Stimulated activated CD8-positive, alpha-beta memory T cell treated with anti-CD3 and anti-CD28 coated beads, Interleukin-7, amount 100 ng/mL, for 1 hour (primary cell): ENCODE measurements at places on chromosomes 2 and 18.

DNA sequence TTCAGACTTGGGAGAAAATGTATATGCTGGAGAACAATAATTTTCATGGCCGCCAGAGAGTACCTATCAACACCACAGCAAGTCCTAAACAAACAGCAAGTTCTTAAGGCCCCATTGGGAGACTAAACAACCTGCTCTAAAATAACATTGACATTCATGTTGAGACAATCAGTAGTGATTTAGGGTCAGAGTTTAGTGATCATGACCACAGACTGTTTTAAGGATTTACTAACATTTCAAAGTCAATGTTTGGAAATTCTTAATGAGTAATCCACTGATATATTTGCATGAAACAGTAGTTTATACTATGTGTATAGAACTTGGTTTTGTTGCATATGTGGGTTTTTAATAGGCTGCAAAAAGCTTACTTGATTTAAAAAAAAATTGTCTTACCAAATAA lies 34.7 kb downstream of the RASGRP3 start:
- no peak for DNase-seq

GRCh38 chr2:47402555-47402804 lies 476 bp upstream of the MSH2 start:
- DNase-seq = no peak

DNA sequence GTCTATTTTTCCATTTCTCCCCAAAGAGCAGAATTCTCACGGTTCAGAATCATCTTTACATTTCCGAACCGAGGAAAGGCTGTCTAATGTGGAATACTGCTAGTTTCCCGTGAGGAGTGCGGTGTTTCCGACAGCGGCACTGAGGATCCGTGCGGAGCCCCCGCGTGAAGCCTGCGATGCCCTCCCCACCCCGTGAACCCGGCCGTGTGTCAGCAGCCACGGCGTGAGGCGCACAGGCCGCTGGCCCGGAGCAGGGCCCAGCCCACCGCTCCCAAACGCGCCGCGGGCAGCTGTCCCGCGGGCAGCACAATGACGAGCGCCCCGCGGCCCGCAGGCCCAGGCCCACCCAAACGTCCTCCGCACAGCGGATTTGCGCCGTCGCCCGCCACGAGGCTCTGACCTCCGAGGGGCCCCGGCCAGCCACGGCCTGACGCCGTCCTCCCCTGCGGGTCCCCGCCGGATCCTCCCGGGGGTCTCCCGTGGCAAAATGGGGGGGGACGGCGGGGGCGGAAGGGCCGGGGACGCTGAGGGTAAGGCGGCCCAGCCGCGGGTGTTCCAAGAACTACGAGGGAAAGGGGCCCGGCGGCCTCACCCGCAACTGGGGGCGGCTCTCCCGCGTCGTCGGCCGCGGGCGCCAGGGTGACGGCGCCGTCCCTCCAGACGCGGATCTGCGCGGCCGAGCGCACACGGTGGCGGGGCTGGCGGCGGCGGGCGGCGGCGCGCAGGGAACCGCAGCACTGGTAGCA lies 796 bp downstream of the SPIRE1 start:
- no peak for DNase-seq

DNA sequence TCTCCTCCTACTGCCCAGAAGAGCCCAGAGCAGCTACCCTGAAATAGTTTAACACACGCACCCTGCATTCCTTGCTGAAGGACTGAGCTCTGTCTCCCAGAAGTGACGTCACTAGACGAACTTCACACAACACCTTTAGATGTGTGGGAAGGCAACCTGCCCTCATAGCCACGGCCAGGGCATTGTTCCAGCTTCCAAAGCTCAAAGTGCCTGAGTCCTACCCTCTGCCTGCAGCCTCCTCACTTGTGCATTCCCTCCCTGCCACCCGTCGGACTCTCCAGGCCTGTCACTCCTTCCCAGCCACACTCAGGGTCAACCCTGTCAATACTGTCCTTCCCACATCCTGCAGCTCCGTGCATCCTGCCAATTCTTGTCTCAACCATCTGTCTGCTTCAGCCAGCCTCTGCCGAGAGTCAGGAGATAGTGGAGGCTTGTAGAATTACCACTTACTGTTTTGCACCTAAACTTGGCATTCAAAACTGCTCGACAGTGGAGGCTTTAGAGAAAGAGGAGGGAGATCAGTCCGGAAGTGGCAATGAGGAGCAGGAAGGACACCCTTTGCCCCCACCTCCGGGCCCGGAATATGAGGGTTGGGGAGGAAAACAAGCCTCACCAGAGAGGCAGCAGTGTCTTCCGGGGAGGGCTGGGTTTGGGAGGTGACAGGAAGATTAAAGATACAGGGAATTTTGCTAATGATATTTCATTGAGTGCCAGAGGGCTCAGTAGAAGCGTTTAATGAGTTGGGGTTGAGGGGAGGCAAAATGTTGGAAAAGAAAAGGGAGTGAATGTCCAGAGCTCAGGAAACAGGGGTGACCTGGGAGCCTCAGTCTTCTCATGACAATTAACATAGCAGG lies 72.3 kb upstream of the ATG16L1 start:
- no peak for DNase-seq

DNA sequence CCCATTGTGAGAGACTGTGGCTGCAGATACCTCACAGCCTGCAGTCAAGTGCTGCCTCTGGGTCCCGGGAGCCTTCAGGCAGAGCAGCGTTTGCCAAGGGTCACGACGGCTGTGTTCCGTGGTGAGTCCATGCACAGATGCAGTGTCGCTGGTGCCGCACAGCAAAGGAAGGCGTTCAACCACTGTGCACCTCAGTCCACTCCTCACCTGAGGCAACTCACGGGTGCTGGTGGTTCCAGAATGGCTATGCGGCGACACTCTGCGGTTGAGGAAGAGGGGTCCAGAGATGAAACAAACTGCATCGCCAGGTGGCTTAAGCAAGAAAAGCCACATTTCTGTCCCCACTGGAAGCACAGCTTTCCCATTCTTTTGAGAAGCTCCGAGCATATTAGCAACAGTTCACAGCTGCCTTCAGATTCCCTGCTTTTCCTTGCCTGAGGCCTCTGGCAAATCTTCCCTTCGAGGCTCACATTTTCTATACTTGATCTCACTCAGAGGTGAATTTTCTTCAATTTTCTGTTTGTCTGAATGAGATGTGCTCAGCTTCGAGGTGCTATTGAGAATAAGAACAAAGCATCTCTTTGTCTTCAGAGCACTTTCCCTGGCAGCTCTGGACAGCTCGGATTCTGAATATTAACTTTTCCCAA lies 208.8 kb upstream of the TWIST2 start:
- no peak for DNase-seq

GRCh38 chr18:29726646-29727045 lies 1315.9 kb downstream of the DSC3 start:
- DNase-seq = no peak

DNA sequence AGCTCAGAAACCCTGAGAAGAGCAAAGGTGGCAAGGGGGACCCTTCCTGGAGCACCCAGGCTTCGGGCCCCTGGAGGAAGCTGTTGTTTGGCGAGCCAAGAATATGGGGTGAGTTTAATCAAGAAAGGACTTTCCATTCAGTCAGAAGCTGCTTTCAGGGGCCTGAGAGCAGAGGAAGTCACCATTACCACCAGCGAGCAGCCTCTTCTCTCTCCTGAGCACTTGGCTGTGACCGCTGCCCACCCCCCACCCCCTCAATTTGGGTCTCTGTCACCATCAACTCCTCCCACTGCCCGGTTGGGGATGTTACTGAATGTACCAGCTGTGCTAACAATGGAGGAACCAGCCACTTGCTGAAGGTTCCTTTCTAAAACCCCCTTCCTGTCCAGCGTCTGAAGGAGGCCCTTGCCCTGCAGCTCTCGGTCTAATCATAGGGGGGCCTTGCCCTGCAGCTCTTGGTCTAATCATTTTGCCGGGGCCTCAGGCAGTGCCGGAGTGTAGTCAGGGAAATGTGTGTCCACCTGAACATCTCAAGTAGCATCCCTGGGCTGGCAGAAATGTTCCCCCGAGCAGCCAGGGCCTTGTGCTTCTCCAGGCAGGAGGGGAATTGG lies 943 bp downstream of the INPP5D start:
- no peak for DNase-seq

- no peak for DNase-seq
Observed at GRCh38 chr2:79511320-79511951, 1.4 kb upstream of the CTNNA2 start.

GRCh38 chr2:127406454-127406853 lies 11.8 kb upstream of the PROC start:
- DNase-seq = no peak

DNA sequence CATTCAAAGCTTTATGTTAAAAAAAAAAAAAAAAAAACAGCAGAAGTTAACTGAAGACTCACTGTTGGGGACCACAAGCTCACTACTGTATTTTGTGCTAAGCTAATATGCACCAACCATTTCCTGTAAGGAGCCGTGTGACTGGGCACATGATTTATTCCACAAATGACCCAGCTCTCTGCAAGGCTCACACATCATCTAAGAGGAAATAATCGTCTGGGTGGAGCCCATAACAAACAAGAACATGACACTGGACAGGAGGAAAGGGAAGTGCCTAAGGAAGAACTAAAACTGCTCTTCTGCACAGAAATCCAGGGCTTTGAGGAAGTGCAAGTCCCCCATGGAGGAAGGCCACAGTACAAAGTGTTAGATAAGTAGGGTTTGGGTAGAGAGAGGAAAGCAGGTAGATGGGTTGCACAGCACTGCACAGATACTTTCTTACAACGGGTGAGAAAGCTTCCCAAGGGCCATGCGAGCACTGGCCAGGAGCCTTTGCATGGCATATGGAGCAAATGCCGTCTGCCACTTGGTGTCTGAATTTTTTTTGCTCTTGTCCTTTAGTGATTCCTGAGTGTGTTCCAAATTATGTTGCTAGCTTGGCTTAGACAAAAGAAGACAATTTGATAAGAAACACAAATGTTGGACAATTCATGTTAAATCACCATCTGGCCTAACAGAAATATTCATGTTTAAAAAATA lies 24.4 kb downstream of the NFE2L2 start:
- no peak for DNase-seq
